Stimulated activated CD4-positive, alpha-beta T cell treated with anti-CD3 and anti-CD28 coated beads, Interleukin-4, amount 100 ng/mL, for 4 hours (primary cell): ENCODE measurements at places on chromosomes 16 and 17.

DNA sequence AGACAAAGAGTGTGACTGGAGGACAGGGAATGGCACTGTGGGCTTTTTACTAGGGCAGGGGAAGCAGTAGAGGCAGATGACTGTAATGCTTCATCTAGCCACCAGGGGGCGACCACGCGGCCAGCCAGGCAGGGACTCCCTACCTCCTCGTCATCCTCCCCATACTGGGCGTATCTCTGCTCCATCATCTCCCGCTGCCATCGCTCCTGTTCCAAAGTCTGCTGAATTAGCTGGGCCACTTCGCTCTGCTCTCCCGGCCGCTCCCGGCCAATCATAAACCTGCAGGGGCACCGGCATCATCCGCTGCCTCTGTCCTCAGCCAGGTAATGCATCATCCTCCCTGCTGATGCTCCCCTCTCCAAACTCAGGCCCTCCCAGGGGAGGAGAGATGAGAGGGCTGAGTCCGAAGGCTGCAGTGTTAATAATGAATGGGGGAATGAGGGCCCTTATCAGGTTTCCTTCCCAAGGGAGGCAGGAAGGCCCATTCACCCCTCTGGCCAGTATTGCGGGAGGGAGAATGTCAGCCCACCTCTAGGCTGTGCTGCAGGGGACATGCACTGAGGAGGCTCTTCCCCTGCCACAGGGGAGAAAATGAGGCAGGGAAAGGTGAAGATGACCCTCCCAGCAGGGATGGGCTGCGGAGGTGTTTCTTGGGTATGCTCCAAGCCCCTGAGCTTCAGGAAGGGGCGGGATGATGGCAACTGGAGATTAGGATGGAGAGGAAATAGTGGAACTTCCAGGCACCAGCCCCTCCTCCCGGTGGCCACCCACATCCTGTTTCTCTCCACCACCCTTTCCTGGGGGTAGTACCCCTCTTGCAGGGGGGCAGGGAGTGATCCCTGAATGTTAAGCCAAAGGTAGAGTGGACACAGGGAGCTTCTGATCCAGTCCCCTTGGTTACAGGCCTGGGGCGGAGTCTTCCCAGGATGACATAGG is 10.3 kb upstream of the SAMD14 start:
- peak; percentile 78 for DNase-seq

- DNase-seq = no peak
Observed at GRCh38 chr16:75997606-75998005, 271.3 kb upstream of the CPHXL start.

GRCh38 chr16:47634727-47635126 is 173.6 kb downstream of the PHKB start:
- DNase-seq = no peak

DNA sequence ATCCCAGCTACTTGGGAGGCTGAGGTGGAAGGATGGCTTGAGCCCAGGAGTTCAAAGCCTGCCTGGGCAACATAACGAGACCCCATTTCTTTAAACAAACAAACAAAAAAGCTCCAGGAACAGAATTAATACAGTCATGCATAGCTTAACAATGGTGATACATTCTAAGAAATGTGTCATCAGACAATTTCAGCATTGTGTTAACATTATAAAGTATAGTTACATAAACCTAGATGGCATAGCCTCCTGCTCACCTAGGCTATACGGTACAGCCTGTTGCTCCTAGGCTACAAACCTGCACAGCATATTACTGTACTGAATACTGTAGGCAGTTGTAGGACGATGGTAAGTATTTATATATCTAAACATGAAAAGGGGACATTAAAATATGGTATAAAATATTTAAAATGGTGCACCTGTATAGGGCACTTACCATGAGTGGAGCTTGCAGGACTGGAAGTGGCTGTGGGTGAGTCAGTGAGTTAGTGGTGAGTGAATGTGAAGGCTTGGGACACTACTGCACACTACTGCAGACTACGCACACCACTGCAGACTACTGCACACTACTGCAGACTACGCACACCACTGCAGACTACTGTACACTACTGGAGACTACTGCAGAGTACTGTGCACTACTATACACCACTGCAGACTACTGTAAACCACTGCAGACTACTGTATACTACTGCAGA is 74.6 kb downstream of the TMC6 start:
- DNase-seq = no peak

- no peak for DNase-seq
Observed at GRCh38 chr16:19694989-19695388, 23.0 kb downstream of the KNOP1 start.

- DNase-seq = no peak
Observed at GRCh38 chr17:31428111-31428510, 36.6 kb downstream of the RAB11FIP4 start.

- no peak for DNase-seq
Observed at GRCh38 chr16:83771306-83771942, 36.4 kb upstream of the HSBP1 start.

GRCh38 chr17:67411397-67411796 is 34.3 kb downstream of the PITPNC1 start:
- no peak for DNase-seq

DNA sequence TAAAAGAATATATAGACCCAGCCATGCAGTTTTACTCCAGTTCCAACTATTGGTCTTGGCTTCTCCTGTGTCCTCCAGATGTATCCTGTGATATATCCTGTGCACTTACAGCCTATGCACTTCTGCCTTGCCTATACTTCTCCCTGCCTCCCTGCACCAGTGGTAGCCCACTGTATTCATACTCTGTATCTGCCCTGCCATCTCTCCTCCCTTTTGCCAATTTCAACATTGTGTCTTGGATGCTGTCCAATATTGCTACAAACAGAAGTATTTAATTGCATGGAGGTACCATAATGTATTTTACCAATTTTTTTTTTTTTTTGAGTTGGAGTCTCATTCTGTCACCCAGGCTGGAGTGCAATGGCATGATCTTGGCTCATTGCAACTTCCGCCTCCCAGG is 242.7 kb downstream of the HAPSTR1 start:
- DNase-seq = no peak

- DNase-seq = no peak
Observed at GRCh38 chr17:8443756-8444155, 8.1 kb downstream of the NDEL1 start.

DNA sequence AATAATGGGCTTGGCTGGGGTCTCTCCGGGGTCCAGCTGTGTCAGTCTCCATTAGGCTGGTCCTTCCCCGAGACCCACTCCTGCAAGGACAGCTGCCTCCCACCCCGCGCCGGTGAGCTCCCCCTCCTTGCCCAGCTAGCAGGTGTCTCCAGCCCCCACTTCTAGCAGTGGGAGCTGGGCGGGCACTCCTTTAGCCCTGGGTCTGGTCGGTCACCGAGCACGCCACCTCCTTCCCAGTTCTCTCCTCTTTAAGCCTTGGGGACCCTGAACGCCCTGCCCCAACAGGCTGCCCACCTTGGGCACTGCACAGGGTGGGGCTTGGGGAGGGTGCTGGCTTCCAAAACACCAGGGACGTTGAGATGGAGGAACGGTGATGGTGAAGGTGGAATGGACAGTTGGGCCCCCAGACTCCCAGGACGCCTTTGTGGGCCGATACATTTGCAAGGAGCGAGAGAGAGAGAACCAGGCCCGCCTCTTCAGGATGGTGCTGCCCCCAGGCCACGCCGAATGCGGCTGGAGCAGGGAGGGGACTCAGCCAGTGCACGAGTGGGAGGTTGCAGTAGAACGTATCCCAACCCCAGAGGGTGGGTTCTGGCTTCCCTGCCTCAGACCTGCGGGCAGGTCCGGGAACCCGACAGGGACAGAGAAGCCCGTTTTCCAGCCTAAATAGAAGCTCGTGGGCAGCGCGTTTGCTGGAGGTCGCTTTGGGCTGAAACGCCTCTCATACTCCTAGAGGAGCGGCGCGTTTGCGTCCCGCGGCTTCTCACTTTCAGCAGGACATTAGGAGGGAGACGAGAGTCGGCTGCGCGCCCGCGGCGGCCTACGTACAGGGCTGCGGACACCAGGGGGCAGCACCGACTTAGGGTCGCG is 10.7 kb downstream of the TBX2 start:
- DNase-seq = peak; percentile 61

- DNase-seq = no peak
Observed at GRCh38 chr17:37833237-37833859, 88.5 kb upstream of the HNF1B start.
